ENCODE measurements at places on chromosomes 7 and 10.

GRCh38 chr7:81887098-81888090, 117.5 kb upstream of the HGF start:
- DNase-seq, result peak; percentile 81

GRCh38 chr7:121547544-121548092, 151.5 kb upstream of the FAM3C start:
- DNase-seq, result peak; percentile 59

GRCh38 chr7:117283779-117284178, 39.1 kb downstream of the WNT2 start:
- no peak for DNase-seq

DNA sequence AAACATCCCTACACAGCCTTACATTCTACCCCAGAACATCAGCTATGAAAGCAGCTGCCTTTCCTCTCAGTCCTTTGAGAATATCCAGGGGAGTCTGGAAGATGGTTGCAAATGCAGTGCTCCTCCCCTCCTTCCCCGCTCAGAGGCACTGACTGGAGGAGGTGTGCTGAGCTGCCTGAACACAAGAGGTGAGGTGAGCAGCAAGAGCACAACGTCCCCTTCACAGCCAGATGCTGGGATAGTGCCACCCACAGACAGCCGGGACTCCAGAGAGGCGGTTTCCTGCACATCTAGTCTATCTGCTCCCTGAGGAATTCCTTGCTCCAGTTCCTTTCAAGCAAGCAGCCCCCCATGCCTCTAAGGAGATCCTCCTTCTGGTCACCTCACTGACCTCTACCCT, 74.2 kb downstream of the EZH2 start:
- no peak for DNase-seq

GRCh38 chr10:102918817-102919245, 737 bp downstream of the CNNM2 start:
- DNase-seq, result no peak

GRCh38 chr10:127990846-127991542, 84.1 kb downstream of the PTPRE start:
- DNase-seq, result no peak

- DNase-seq, result no peak
Measured at GRCh38 chr7:114426824-114427223, 12.2 kb downstream of the FOXP2 start.

GRCh38 chr7:134784251-134785049, 5.0 kb downstream of the CALD1 start:
- DNase-seq, result no peak

- no peak for DNase-seq
Measured at GRCh38 chr10:1152386-1153250, 96.4 kb downstream of the WDR37 start.

- DNase-seq, result no peak
Measured at GRCh38 chr7:19900118-19900517, 126.7 kb upstream of the TMEM196 start.

DNA sequence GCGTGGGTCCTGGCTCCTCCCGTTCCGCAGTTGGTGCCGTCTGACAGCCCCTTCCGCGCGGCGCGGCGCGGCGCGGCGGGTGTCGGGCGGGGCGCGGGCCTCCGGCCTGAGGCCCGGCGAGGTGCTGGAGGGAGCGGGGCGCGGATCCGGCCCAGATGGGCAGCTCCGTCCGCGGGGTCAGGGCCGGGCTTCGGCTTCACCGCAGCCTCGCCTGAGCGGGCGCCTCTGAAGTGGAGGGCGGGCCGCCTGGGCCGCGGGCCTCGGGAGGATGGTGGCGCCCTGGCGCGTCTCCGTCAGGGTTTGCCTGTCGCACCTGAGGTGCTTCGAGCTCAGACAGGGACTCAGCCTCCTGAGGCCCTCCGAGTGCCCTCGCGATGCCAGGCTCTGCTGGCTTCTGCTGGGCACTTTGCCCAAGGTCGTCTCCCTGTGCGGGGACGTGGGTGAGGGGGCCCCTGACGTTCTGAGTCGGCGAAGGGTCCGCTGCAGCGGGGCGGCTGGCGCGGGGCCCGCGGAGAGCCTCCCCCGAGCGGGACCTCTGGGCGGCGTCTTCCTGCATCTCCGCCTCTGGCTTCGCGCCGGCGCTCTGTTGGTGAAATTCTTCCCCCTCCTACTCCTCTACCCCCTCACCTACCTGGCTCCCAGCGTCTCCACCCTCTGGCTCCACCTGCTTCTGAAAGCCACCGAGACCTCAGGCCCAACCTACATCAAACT, 473 bp downstream of the ADCK2 start:
- peak; percentile 61 for DNase-seq

DNA sequence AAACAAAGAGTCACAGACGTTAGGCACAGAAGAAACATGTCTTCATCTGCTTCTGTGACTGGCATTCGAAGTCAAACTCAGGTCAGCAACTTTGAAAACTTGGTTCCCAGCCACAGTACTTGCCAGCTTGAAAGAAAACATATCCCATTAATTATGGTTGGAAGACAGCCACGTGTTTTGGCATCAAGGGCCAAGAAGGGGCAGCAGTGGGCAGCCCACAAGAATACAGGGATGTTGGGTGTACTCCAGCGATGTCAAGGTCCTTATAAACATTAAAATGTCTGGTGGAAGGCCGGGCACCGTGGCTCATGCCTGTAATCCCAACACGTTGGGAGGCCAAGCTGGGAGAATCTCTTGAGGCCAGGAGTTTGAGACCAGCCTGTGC, 29.5 kb downstream of the JCAD start:
- DNase-seq, result no peak
